Stimulated activated CD8-positive, alpha-beta memory T cell treated with anti-CD3 and anti-CD28 coated beads, Interleukin-2, amount 100 ng/mL, for 1 hour (primary cell): ENCODE measurements at places on chromosomes 4 and X.

- DNase-seq: no peak
Measured at GRCh38 chrX:9596837-9597236, 132.0 kb downstream of the TBL1X start.

GRCh38 chrX:103453655-103454054 is 65.6 kb downstream of the RAB40A start:
- no peak for DNase-seq

DNA sequence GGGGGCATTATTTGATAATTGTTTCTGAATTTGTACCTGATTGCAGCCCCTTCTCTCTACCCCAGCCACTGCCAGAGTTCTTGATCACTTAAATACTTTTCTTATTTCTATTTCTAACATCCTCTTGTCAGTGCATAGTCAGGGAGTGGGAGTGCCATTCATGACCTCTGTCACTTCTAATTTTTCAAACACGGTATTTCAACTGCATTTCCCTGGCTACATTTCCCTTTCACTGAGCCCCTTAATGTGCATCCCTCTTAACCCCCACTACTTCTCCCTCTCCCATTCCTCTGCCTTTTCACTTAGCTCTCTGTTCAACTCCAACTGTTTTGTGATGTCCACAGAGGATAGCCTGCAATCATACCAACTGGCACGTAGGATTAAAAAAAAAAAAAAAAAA is 128.3 kb upstream of the NAP1L5 start:
- DNase-seq: no peak

GRCh38 chr4:145808848-145809512 is 129.0 kb downstream of the C4orf51 start:
- no peak for DNase-seq

- DNase-seq: no peak
Measured at GRCh38 chrX:11040405-11040804, 70.7 kb upstream of the HCCS start.

DNA sequence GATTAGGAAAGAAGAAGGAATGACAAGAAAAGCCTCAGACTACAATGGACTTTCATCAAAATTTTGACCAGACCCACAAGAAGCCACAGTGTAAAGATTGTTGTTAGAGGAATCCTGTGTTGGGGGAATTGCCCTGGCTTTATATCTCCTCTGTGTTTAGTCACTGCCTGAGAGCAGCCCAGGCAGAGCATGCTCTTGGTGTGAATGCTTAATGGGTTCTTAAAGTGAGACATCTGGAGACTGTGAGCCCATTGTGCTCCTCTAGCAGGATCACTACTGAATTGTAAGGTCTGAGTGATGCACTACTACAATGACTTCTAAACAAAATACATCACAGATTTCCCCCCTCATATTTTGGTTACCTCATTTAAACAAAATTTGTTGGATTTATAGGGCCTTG is 1860.5 kb upstream of the ADGRL3 start:
- no peak for DNase-seq

DNA sequence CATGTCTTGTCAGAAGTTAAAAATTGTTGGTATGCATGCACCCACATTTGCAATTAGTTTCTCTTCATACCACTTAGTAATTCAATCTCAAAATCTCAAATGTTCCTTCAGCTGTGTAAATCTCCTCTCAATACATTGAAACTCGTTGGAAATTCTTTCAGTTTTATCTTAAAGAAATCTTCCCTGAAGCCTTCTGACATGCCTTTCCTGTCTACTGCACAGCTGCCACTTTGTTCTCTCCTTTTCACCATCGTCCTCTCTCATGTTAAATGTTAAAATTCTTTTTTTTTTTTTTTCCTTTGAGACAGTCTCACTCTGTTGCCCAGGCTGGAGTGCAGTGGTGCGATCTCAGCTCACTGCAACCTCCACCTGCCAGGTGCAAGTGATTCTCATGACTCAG is 30.9 kb downstream of the MCUB start:
- DNase-seq: no peak

DNA sequence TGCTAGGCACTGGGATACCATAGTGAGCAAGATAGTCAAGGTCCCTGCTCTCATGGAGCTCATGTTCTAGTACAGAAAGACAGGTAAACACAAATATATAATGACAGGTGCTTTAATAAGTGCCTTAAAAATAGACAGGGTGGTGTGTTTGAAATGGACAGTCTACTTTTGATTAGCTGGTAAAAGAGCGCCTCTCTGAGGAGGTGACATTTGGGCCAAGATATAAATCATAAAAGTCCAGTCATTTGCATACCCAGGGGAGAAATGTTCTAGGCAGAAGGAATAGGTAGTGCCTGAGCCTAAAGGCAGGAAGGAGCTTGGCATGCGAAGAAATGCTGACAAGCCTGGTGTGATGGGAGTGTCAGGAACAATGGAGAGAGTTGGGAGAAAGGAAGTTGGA is 83.6 kb downstream of the DNAAF6 start:
- no peak for DNase-seq

DNA sequence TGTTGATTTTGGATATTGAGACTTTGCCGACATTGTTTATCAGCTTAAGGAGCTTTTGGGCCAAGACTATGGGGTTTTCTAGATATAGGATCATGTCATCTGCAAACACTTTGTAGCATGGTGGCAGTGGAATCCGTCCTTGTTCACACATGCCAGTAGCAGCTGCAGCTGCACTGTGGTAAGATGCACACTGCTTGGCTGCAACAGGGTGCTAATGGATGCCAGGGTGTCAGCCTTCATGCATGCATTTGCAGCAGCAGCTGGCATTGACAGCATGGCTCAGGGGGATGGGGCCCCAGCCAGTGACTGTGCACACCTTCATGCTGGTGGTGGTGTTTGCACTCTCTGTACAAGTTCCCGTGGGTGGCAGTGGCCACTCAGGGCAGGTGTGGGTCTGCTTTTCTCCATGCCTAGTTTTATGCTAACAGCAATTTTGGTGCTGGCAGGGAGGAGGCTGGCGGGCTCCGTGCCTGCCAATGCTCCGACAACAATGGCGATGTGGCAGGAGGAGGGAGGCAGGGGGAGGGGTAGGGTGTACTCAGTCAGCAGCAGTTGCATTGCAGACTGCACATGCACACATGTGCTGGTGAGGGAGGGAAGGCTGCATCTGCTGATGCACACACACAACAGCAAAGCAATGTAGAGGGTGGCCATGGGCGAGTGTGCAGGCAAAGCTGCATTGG is 37.5 kb downstream of the BEX3 start:
- no peak for DNase-seq

DNA sequence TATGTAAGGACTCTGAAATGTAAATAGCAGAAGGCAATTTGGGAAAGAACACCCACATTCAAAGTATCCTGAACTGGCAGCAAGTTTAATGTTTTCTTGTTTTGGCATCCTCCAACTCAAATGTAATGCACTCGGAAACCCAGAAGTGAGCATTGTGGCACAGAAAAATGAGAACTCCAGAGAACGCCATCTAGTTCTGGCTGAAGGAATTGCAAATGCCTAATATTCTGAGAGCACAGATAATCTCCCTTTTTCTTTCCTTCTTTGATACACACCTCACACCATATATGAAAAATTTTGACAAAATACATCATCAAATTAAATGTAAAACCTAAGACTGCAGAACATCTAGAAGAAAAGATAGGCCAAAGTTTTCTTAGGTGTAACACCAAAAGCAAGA is 52.1 kb downstream of the PWWP3B start:
- no peak for DNase-seq

DNA sequence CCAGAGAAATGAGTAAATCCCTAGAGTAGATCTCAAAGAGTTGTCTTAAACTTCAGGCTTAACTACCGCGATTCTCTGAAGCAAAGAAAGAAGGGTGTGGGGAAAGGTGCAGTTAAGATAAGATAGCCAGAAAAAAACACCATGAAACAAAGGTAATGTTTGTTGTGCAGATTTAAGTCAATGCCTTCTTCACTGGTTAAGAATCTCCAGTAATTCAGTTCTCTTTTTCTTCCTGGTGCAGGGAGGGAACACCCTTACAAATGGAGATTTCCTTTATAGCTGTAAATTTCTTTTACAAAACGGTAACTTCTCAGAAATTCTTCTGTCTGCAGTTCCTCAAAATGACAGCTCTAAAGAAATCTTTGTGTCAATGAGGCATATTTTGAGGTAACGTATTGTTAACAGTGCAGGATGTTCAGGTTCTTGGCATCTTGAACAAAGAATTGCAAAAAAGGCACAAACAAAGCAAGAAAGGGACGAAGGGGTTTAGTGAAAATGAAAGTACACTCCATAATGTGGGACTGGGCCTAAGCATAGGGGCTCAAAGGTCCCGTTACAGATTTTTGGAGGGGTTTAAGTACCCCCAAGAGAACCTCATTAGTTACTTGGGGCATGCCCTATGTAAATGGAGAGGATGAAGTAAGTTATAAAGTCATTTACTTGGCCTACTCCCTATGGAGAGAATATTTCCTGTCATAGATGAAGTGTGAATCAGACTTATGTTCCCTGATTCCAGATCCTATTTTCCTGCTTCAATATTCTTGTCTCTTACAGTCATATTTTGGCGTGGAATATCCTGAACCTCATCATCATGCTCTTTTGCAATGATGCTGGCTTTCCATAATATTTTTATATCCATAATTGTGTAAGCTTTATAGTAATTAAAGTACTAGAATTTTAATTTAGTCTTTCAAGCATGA is 492.0 kb downstream of the PCDH11X start:
- no peak for DNase-seq
